Stimulated activated CD8-positive, alpha-beta memory T cell treated with anti-CD3 and anti-CD28 coated beads, Interleukin-2, amount 100 ng/mL, for 1 hour (primary cell): ENCODE measurements at places on chromosomes 1 and 21.

DNA sequence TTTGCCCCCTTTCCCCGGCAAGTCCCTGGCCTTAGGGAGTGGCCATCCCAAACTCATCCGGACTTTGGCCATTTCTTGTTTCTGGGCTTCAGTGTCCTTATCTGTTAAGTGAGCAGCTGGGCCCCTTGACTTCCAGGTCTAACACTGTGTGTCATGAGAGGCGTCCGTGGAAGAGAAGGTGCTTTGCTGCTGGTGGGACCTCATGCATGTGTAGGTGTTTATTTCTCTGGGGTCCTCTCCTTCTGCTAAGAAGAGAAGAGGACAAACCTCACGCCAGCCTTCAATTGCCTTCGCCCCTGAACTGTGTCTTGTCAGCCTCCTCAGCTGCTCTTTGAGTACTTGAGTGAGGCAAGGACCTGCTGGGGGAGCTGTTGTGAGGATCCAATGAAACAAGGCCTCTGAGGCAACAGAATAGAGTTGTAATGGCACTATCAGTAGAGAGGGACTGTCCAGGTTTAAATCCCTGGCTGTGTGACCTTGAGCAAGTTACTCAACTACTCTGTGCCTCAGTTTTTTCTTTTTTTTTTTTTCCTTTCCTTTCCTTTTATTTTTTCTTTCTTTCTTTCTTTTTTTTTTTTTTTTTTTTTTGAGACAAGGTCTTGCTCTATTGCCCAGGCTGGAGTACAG is 72.5 kb downstream of the RUNX3 start:
- no peak for DNase-seq

- no peak for DNase-seq
Observed at GRCh38 chr21:45639206-45640000, 4.1 kb upstream of the PCBP3 start.

- DNase-seq: no peak
Observed at GRCh38 chr1:944341-945325, 14.4 kb downstream of the NOC2L start.

DNA sequence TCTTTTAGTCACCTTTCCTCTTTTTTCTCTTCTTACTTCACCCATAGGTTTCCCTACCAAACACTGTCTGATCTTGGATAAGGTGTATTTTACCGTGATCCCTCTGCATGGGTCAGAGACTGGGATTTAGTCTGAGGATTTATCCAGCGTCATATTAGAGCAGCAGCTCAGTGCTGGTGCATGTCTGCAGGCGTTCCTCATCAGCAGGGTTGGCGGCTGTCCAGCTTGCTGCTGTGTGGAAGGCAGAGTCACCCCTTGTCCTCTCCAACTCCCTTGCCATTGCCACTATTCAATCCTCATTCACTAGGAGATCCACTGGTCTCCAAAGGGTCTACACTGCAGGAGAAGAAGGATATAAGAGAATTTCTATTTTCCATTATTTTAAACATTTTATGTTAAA is 7.3 kb upstream of the FAM78B start:
- DNase-seq: no peak

DNA sequence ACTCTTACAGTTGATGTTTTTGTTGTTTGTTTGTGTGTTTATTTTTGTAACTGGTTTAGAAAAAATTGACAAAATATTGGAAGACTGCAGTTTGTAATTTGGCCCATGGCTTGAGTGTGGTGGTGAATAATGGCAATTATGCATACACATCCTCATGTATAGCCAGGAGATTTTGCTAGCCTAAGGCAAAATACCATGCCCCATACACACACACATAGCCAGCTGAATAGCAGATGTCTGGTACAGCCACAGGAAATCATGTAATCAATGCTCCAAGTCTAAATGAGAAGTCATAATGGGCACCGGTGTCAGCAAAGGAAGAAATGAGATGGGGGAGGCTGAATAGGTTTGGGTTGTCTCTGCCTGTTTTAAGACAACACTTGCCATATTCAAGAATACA is 135.2 kb upstream of the COA6 start:
- DNase-seq: no peak

DNA sequence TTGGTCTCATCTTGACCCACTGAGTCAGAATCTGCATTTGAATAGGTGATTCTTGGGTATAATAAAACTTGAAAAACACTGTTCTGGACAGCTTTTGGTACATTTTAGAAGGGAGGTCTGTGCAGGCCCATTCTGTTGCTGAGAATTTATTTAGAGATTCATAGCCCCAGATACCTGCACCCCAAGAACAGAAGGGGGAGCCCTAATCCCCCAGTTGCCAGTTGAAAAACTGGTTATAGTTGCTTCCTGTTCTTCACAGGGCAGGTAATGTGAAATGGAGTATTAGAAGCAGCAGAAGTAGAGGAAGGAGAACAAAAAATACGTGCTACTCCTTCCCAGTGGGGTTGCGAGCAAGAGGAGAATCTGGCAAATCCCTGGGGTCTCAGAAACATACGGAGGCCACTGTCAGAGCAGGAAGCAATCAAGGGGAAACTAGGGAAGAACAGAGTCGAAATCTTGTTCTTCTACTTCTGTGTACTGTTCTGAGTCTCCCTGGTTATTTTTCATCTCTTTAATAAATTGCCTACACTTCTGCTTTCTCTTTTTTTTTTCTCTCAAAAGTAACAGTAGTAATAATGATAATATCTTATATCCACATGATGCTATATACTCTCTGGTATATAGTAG is 4.6 kb upstream of the CLCA2 start:
- DNase-seq: no peak
